ENCODE measurements at places on chromosomes 11 and 22. TPM values are rescaled to one million over a fixed set of nuclear protein-coding genes. Genes with fewer than 3 reads are reported as not detected.

DNA sequence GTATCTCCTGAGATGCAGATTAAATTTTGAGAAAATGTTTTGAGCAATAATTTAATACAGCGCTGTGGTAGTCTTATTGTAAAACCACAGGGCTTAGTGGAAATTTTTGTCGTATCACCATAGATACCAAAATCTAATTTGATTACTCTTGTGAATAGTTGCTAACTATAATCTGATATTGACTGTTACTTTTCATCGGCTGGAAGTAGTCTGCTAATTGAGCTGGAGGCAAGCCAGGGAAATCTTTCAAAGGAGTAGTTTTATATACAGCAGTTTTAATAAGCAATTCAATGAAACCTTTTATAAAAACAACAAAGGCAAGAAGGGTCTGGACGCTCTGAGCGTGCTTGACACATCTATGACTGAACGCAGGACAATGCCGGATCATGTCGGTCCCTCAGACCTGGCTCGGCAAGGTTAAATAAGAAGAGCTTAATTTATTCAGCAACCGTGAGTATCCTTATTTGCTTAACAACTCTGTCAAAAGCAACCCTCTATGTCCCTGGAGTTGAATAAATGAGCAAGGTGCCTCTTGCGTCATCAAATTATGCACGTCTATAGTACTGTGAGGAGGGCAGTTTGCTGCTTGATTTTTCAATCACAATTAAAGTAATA is 121.2 kb downstream of the NCAM1 start:
- peak overlapping the region; percentile 32 for H3K27ac ChIP-seq
- peak overlapping the region; percentile 40 for H3K4me3 ChIP-seq
- peaks cover 35% of the 10 kb centered on the region for H3K4me1 ChIP-seq
- no peaks in the 10 kb centered on the region for H3K27me3 ChIP-seq

- H3K27me3 ChIP-seq: peaks cover 69% of the 10 kb centered on the region
- H3K4me3 ChIP-seq: peak overlapping the region; percentile 82
- H3K4me1 ChIP-seq: peaks cover 42% of the 10 kb centered on the region
- peak; percentile 27 for DNase-seq
- peak overlapping the region; percentile 48 for H3K27ac ChIP-seq
Measured at GRCh38 chr11:46237248-46238077, 40.0 kb upstream of the CREB3L1 start.

- peaks cover 20% of the 10 kb centered on the region for H3K27me3 ChIP-seq
- no peaks in the 10 kb centered on the region for H3K36me3 ChIP-seq
- peaks cover 4% of the 10 kb centered on the region for H3K4me1 ChIP-seq
- no peak overlapping the region for H3K4me3 ChIP-seq
- H3K27ac ChIP-seq: no peak overlapping the region
Measured at GRCh38 chr22:49203859-49204598, 623.6 kb downstream of the BRD1 start.

CLCF1 gene
- 0.41 TPM for total RNA-seq

XNDC1N gene
- total RNA-seq: 12.9 TPM

LRRN4CL gene
- 1.6 TPM for total RNA-seq
